Fibroblast of lung (primary cell): ENCODE measurements at places on chromosomes 2 and 18. TPM values are rescaled to one million over a fixed set of nuclear protein-coding genes. Genes with fewer than 3 reads are reported as not detected.
A peak's percentile ranks its signal among the peaks of the same experiment; 100 is the strongest.

DIPK1C gene
- total RNA-seq = not detected in 2 replicates

GRCh38 chr2:238158509-238159070, at the start of gene ERFE:
Gene ERFE (plus strand): TSS chr2:238158970. CDS start chr2:238159008, 38 bp downstream.
- peak; percentile 29 for DNase-seq

- no peak for DNase-seq
These were observed 48.0 kb upstream of the MGAT4A start for GRCh38 chr2:98778741-98779483.

- no peak for DNase-seq
These were observed at the start of gene ALKAL2 for GRCh38 chr2:287911-288757. Gene ALKAL2 (minus strand): TSS chr2:288091. CDS start chr2:287835, 256 bp downstream.

GRCh38 chr2:163420604-163421003, 315.2 kb downstream of the FIGN start:
- no peak for DNase-seq

LYPD6 gene
- under 0.01 and 0.17 TPM in 2 replicates for total RNA-seq

KLHL29 gene
- 4.9 and 7.9 TPM in 2 replicates for total RNA-seq

GRCh38 chr18:33870059-33870458, 292.0 kb downstream of the ASXL3 start:
- peak; percentile 77 for DNase-seq
